ENCODE measurements at places on chromosomes 2 and 18.

- DNase-seq = no peak
Measured at GRCh38 chr2:85353876-85354285, 447 bp downstream of the RETSAT start.

DNA sequence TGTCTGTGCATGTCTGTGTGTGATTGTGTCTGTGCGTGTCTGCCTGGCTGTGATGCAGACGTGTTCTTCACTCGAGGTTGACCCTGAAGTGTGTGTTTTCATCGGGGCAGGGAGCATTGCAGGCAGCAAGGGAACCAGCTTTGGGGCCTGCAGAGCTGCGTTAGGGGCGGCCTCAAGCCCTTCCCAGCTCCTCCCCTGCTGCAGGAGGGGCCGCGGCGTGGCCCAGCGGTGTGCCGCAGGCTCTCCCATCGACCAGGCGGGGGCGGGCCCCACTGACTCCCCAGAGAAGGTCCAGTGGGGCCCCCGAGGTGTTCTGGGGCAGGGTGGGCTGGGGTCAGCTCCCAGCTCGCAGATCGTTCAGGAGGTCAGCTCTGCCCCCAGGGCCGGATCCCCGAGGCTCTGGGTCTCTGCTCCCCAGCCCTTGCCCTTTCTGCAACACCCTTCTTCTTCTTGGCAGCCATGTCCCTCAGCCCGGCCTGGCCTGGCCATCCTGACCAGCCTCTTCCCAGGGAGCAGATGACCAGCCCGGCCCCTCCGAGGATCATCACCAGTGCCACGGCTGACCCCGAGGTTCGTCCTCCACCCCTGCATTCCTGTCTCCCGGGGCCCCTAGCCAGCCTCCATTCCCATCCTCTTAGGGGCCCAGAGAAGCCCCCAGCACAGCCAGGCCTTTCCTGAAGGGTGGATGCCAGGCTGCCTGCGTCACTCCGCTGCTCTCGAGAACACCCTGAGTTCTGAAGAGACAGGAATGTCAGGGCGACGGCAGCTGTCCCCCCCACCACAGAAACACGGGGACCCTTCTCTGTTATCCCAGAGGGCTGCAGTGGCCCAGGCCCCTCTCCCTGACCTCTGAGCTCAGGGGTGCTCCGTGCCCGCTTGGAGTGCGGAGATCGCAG lies 11.1 kb upstream of the KLHL30 start:
- no peak for DNase-seq

DNA sequence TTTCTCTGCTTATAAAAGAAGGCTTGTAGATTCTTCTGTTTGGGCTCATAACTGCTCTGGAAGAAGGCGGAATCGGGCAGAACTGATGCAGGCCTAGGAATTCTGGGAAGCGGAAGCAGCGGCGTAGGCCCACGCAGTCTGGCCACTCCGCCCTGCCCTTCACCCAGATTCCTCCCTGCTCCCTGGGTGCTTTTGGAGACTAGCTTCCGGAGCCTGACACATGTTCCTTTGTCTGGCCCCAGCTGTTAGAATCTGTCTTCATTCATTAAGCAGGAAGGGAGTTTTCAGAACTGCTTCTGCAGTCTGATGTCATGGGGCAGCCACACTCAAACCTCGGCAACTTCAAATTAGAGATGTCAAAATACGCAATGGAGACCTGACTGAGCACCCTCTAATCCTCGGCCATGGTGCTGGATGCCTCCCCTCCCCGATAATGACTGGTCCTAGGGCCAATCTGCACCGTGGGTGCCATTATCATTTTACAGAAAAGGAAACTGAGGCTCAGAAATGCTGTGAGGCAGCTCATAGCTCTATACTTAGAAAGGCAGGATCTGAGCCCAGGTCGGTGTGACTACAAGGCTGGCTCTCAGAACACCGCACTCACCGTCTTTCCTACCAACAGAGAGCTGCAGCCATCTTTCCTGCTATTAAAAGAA lies 275.7 kb downstream of the MYCN start:
- no peak for DNase-seq

DNA sequence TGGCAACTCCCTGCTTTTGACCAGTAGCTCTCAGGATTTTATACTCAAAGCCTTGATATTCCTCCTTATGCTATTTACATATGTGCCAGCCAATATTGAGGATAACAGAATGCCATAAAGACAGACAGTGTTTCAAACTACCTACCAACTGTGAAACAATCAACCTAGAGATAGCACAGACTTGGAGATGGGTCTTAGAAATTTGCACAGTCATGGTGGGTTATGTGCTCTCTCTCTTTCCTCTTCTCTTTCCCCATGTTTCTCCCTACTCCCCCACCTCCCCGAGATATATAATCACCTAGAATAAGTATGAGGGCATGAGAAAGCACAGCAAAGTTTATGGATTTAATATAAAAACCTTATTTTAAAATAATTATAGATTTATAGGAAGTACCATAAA lies 24.2 kb upstream of the SUCLG1 start:
- DNase-seq = no peak

GRCh38 chr2:173157676-173158293 lies 82.1 kb downstream of the MAP3K20 start:
- DNase-seq = no peak

DNA sequence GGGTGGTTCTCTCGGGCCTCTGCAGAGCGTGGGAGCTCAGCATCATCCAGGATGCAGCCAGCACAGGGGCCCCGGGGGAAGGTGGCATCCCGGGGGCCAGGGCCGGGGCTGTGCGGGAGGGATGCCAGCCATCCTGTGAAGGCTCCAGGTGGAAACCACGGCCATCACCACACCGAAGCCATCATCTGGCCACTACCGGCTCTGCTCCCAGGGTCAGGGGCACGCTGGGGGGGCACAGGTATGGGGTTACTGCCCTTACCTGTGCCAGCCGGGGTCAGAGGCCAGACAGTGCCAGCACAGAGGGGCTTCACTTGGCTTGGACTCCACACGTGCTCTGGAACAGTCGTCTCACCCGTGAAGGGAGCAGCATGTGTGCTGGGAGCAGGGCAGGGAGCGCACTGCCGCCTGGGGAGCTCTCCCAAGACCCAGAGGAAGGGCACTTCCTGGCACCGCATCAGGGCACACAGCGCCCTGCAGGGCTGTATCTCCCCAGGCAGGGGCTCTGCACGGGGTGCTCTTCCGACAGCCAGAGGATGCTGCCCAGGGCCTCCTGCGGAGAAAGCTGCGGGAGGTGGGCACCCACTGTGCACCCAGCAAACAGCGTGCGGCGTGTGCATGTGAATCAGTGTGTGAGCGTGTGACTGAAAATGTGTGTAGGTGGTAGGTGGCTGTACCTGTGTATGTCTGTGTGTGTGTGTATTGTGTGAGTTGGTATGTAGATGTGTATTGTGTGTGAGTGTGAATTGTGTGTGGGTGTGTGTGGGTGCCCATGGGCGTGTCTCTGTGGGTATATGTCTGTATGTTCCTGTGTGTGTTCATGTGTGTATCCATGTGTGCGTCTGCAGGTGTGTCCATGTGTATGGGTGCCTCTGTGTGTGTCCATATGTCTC lies 75.0 kb downstream of the PTGR3 start:
- no peak for DNase-seq

DNA sequence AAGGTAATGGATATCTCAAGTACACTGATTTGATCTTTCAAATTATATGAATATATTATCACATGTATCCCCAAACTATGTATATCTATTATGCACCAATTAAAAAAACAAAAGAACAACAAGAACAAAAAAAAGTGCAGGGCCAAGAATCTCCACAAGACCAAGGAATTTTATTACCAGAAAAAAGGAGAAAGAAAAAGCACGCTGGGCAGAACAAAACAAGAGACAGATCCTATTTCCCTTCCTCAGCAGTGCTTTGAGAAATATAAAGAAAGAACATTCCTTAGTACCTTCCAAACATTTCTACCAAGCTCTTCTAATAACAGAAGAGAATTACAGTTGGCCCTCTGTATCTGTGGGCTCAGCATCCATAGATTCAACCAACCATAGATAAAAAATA lies 144.7 kb upstream of the CREB1 start:
- no peak for DNase-seq

DNA sequence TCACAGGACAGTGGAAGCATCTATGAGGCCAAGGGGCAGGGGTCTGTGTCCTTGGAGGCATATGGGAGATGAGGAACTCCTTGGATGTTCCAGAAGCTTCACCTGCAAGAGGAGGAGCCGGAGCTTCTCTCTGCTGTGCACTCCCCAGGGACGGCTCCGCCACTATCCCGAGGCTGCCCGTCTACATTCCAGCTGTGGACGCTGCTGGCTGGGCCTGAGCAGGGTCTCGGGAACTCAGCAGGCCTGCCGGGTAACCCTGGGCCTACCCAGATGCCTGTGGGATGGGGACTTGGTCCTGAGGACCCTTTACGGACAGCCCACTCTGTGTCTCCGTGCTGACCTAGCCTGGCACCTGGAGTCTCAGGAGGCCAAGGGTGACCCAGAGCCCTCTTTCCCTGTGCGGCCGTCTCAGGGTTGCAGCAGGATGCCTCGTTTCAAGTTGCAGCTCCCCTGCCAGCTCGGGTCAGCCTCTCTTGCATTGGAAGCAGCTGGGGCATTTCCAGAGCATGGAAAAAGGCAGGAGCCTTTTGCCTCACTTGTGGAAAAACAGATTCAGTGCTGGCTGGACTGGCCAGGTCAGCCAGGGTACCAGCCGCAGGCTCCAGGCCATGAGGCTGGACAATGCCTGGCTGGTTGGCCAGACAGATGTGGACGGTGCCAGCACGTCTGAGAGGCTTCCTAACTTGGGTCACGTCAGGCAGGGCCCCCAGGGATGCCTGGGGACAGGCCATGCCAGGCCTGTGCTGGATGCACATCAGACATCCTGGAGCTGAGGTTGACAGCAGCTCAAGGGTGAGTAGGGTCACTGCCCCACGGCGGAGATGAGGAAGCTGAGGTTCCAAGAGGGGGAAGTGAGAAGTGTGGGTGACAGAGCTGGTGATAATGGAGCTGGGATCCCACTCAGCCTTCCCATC lies 41.5 kb downstream of the SCTR start:
- DNase-seq = no peak

DNA sequence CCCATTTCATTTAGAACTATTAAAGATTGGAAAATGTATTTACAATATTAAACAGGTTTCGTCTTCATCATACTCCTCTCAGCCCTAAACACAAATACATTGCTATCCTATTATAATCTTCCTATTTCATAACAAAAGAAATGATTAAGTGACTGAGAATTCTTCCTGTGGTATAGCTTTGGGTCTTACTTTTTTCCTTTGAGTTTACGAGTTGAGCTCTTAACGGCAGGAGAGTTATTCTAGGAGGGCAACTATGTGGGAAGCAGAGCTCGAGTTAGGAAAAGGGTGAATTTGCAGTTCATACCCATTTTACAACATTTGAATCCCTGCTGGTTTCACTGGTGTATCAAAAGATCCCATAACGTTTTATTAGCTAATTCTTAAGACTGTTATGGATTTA lies 105.0 kb downstream of the FIGN start:
- DNase-seq = no peak

- no peak for DNase-seq
Measured at GRCh38 chr18:65934874-65935273, 184.1 kb downstream of the CDH7 start.

DNA sequence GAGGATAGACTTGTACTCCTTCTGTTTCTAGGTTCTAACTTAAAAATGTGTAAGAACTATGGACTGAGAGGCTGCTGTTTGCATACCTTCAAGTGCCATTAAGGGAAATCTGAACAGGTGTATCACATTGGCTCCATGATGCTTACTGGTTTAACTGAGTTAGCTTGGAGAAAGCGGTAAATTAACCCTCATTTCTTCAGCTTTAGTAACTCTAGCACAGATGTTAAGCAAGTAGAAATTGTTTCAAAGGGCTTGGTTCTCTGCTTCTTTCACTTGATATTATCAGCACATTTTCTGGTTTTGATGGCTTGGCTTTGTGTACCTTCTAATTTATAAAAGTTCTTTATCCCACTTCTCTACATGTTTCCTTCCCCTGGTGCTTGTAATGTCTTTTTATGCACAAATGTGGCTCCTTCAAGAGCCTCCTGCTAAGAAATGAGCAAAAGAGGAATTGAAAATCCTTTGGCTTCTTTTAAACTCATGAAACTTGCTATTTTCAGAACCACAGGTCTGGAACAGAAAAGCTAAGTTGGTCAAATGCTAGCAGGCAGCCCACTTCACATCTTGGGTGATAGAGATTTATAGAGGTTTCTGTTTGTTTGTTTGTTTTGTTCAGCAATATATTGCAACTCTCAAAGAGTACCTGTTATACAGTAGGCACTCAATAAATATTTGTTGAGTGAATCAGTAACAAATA lies 249.9 kb upstream of the THUMPD2 start:
- DNase-seq = no peak

DNA sequence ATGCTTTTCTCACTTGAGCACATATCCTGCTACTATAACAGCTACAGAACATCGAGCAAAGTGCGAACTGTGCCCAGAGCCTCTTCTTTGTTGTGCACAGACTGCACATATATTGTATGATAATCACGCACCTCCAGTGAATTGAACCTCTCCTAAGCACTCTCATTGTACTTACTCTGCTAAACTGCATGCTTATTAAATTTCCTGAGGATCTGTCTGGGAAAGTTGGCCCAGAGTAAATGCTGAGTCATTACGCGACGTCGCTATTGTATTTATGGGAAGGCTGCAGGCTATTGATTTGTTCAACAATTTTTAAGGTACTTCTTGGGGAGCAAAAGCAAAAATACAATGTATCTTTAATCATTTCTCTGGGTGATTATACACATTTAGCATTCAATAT lies 399.6 kb upstream of the DSEL start:
- no peak for DNase-seq

GRCh38 chr2:138207074-138207930 lies 243.0 kb downstream of the HNMT start:
- no peak for DNase-seq

GRCh38 chr2:135258193-135258592 lies 206.1 kb downstream of the RAB3GAP1 start:
- DNase-seq = no peak

DNA sequence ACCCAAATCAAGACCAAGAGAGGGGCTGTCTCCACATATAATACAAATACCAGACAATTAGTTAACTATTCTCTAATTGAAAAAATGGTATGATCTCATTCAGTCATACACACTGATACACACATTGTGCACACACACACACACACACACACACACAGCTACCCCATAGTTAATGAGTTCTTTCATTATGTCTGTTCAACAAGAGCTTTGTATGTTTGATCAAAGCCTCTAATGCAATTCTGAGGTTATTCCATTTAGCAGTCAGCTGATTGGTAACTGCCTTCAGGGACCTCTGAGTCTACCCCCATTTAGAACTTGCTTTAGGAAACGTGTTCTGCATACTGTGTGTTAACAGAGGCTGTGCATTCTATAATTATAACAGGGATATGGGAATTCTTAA lies 741.4 kb upstream of the LRRTM4 start:
- no peak for DNase-seq

DNA sequence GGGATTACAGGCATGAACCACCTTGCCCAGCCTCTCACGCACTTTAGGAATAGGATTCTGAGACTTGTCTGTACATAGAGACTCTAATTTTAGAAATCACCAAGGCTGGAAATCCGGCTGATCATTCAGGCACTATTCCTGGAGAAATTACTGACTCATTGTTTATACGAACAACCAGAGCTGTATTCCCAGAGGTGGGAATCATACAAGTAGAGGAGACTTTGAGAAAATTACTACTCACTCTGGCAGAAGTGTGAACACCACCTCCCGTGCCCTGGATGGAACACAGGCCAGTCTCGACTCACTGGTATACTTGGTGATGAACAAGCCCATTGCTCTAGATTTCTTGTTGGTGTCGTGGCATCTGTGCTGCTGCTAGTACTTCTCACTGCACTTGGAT lies 5.8 kb upstream of the ADNP2 start:
- DNase-seq = no peak

GRCh38 chr2:30701782-30702181 lies 105.5 kb downstream of the CAPN13 start:
- DNase-seq = no peak
